ENCODE measurements at places on chromosomes 1 and 21. TPM values are rescaled to one million over a fixed set of nuclear protein-coding genes. Genes with fewer than 3 reads are reported as not detected.

GPR161 gene
- 15.3 TPM for total RNA-seq

FALEC gene
- not detected for total RNA-seq

APCS gene
- not detected for total RNA-seq

C1orf105 gene
- 0.33 TPM for total RNA-seq

All from A549 treated with GW870086 at 1 μM for 4 hours (cell line).